Forelimb muscle (tissue), 1 donor: ENCODE measurements at places on chromosomes 11 and 22. TPM values are rescaled to one million over a fixed set of nuclear protein-coding genes. Genes with fewer than 3 reads are reported as not detected.

APOA4 gene
- not detected for polyA plus RNA-seq

OR52N4 gene
- not detected for polyA plus RNA-seq

ISX gene
- polyA plus RNA-seq = not detected

OVOL1 gene
- not detected for polyA plus RNA-seq

BAIAP2L2 gene
- polyA plus RNA-seq = 1.2 TPM

SLC37A2 gene
- polyA plus RNA-seq = 2.3 TPM

OR2D2 gene
- not detected for polyA plus RNA-seq

OR2AG2 gene
- polyA plus RNA-seq = not detected

AQP11 gene
- polyA plus RNA-seq = 1.6 TPM

- no peak for DNase-seq
These were observed 120.3 kb upstream of the ARHGAP20 start for GRCh38 chr11:110832539-110832938.

DNA sequence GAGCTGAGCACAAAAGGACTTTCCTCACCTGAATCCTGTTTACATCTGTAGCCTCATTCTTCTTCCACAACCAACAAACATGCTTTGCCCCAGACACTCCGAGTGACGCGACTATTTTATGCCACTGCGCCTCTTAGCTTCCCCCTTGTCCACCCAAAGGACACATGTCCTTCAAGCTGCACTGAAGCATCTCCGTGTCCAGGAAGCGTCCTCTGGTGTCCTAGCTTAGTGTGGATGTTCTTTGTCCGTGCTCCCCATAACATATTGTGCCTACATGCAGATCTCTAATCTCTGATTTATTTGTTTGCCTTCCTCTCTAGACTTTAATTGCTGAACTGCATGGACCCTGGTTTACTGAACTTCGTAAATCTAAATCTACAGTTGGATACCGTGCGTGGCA is 20.1 kb upstream of the CECR2 start:
- DNase-seq = no peak

- no peak for DNase-seq
These were observed 132.7 kb upstream of the DDI1 start for GRCh38 chr11:103903621-103904323.

GRCh38 chr11:91158297-91158696 is 935.4 kb upstream of the CHORDC1 start:
- DNase-seq = no peak

- peak; percentile 76 for DNase-seq
These were observed 125.2 kb downstream of the ST3GAL4 start for GRCh38 chr11:126480410-126481302.

GRCh38 chr11:134020598-134020997 is 48.3 kb upstream of the JAM3 start:
- no peak for DNase-seq

- no peak for DNase-seq
These were observed 1.1 kb downstream of the TM7SF2 start for GRCh38 chr11:65112546-65113360.

GRCh38 chr11:77037057-77037456 is 2.9 kb downstream of the B3GNT6 start:
- DNase-seq = no peak

DNA sequence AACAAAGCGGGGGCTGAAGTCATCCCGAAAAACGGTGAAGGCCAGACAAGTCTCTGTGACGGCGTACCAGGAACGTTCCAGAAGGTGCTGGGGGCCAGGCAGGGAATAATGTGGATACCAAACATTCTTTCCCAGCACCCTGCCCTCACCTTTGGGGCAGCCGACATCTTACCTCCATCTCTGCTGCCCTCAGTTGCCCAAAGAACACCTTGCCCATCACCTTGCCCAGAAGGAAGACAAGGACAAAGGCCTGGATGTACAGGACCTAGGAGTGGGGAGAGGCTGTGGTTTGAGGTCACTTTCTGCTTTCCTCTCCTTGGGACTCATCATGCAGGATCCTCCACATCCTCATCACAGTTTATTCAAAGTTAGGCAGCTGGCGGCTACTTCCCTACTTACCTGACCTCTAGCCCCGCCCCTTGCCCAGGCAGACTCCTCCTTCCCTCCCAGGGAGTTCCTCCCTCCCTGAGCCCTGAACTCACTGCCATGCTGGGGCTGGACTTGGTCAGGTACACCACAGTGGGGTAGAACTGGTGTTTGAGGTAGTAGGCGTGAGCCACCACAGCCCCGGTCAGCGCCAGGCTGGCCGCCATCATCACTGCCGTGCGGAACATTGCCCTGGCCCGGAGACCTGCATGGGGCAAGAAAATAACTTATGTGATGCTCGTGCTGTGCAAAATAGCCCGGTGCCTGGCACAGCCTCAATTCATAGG is 1.2 kb downstream of the SYVN1 start:
- DNase-seq = no peak

DNA sequence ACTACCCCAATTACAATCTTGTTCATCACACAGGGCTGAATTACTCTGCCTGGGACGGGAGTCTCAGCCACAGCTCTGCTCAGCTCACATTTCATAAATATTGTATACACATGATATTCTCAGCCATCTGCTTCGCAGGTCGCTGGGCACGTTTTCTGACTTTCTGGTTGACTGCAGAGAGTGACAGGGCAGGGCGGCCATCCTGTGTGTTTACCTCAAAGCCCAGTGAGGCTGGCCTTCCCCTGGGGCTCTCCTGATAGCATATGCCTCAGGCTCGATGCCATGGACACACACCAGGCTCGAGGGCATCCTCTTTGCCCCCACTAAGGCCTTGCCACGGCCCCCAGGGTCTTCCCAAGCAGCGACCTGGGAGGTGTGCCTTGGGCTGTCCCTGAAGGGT is 345.0 kb downstream of the CADM1 start:
- DNase-seq = no peak

- no peak for DNase-seq
These were observed 172.6 kb downstream of the LARGE1 start for GRCh38 chr22:33747576-33748180.

- DNase-seq = no peak
These were observed 41.8 kb upstream of the PRR5 start for GRCh38 chr22:44660051-44660830.

- no peak for DNase-seq
These were observed 6.0 kb downstream of the SBF2 start for GRCh38 chr11:10287766-10288715.

DNA sequence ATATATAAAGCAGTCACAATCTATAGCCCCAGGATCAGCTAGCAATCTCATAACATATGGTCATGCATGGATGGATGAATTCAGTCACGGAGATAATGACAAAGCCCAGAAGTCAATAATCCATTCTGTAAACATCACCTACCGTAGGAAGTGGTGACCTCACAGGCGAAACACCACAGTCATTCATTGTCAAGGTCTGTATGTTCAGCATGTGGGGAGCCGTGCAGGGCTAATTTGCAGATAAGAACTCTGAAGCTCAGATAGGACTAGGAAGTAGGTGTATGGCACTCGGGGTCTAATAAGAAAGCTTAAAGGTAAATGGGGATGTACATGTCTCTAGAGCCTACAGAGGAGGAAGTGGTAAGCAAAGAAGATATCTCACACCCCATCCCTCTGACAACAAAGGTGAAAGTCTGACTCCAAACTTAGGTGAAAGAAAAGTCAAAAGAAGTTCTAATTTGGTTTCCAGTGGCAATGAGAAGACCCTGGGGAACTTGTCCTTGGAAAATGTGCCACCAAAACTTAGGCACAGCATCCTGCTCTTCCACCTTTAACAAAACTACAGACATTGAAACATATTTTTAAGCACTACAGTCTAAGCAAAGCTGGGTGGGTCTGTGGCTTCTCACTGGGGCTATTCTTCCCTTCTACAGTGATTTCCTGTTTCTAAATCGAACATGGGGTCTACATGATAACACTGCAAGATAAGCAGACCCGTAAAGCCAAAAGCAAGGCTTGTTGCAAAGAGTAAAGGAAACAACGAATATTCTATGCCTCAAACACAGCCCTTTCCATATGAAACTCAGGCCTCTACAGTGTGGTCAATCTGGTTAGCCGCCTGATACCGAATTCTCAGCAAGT is 5.2 kb downstream of the CRTAM start:
- DNase-seq = no peak

GRCh38 chr11:11512090-11512489 is 109.7 kb downstream of the GALNT18 start:
- no peak for DNase-seq

DNA sequence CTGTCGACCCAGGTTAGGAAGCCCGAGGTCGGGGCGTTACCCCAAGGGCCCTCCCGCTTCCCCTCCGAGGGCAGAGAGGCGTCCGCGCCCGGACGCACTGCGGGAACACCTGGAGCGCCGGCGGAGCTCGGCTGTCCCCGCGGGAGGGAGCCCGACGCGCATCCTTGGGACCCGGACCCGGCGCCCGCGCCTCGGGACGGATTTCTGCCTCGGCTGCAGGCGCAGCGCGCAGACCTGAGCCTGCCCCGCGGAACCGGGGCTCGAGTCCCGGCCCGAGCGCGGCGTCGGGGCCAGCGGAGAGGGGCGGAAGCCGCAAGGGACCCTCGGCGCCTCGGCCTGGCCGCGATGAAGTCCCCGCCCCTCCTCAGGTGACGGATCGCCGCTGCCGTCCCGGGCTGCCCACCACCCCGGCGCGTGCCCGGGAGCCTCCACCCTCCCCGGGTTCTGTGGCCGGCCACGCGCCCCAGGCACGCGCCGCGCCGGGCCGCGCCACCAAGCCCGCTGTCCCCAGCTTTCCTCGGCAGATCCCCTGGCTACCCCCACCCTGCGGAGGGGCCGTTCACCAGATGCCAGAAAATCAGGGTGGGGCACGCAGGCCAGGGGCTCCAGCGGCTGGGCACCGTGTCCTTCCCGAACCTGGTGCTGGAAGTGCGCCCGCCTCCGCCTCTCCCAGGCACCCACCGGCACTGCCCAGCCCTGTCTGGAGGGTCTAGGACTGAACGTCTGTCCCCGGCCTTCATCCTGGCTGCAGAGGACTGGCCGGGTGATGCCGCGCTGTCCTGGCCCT is 410 bp downstream of the GLB1L3 start:
- no peak for DNase-seq

- DNase-seq = no peak
These were observed 2.8 kb upstream of the SIPA1 start for GRCh38 chr11:65634905-65635731.

GRCh38 chr22:28398355-28398754 is 281.3 kb downstream of the TTC28 start:
- DNase-seq = no peak

DNA sequence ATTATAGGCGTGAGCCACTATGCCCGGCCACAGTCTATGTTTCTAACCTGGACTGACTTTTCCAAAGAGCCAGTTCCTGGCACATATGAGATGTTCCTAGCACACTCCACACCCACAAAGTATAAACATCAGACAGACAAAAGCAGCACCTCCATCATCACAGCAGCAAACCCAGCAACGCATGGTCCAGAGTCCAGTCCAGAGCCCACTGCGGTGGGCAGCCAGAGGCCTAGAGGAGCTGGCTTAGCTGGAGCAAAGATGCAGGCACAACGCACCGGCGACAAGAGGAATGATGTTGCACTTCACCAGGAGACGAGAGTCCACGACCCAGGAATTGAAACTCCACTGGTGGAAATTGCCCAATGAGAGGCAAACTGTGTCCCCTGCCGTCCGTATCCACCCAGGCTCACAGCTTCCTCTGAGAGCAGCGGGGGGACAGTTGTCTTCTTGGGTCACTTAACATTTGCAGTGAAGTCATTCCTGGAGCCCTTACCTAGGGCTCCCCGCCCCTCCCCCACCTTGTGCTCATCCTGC is 36.6 kb downstream of the RPS6KA4 start:
- no peak for DNase-seq

DNA sequence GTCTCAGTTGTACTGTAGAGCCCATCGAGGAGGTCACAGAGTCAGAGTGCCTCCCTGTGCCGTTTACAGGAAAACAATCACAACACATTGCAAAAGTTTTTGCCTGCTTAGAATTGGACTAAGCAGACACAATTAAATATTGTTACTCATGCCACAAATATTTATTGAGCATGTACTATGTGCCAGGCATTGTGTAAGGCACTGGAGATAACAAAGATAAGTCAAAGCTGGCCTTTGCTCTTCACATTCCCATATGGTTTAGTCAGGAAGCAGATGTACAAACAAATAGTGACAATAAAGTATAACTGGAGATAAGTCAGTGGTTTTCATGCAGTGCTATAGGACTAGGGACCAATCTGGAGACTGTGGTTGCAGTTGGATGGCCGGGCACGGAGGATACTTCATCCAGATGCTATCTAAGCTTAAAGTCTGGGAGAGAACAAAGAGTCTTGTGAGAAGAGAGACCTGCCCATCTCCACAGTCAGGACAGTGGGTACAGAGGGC is 550.7 kb downstream of the INSC start:
- DNase-seq = no peak

DNA sequence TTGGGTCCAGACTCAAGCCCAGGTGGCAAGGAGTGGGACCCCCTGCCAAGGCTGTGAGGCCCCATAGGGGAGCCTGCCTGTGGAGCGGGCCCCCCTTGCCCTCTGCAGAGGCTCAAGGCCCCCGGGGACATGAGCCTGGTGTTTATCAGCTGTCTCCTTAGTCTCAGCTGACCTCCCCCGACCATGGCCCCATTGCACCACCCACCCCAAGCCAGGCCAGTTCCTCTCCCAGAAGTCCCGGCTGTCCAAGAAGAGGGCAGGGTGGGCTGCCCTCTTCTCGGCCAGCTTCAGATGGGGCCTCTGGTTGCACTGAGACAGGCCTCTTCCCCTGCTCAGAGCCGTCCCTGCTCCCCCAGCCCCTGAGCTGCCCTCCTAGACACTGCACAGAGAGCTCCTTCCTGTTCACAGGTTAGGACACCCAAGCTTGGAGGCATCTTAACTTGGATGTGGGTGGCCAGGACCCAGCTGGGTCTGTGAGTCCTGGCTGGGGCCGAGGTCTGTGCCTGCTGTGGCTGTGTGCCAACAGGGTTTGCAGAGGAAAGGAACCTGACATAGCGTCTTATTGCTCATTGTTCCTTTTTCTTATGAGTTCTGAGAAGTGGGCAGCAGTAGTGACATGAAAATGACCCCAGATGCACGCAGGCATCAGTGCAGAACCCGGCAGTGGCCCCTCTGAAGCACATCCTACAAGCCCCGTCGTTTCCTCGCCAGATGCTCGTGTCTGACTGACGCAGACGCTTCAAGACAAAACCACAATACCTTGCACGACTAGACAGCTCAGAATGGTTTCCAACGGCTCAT is 5.4 kb downstream of the TRABD start:
- no peak for DNase-seq
